ENCODE measurements at places on chromosomes 2 and 18.

- DNase-seq: no peak
These were observed 357.1 kb downstream of the SOCS6 start for GRCh38 chr18:70645971-70646370.

DNA sequence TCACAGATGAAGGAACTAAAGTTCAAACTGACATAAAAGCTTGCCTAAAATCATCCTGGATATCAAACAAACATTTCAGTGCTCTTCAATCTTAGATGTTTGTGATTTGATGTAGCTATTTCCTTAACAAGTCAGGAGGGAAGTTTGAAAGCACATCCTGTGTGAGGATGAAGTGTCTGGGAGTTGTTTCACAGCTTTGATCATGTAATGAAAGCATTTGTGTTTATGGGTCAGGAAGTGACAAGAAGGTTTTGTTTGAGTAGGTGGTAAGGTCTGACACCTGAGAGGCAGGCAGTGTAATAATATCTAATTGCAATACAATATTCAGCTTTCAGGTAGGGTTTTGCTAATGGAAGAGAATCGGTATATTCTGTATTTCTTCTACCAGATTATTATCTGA is 26.0 kb upstream of the CSRNP3 start:
- DNase-seq: no peak

DNA sequence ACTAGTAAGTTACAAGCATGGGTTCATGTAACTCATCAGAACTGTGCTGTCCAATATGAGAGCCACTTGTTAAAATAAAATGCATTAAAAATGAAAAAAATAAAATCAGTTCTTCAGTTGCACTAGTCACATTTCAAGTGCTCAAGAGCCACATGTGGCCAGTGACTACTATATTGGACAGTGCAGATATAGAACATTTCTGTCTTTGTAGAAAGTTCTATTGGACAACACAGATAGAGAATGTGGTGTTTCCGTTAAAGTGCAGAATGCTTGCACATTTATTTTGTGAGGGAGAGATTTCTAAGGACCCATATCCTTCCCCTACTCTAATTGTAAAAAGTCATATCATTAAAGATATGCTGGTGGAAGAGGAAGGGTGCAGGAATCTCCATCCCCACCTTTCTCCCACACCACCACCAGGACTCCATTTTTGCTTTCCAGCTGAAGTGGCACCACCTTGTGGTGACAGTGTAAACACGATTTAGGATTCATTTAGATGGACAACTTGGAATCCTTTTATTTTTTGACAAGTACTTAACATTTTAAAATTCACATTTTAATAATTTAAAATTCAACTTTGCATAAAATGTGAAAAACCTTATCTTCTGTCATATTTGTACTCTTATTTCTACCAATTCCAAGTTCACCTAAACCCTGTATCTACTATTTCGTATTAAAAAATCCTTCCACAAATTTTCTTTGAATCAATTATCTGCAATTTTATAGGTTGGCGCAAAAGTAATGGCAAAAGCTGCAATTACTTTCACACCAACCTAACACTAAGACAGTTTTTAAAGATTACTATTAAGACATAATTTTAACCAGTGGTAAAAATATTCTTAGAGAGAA is 9.4 kb upstream of the CD302 start:
- DNase-seq: no peak

GRCh38 chr18:58009166-58009565 is 34.9 kb upstream of the NEDD4L start:
- no peak for DNase-seq

DNA sequence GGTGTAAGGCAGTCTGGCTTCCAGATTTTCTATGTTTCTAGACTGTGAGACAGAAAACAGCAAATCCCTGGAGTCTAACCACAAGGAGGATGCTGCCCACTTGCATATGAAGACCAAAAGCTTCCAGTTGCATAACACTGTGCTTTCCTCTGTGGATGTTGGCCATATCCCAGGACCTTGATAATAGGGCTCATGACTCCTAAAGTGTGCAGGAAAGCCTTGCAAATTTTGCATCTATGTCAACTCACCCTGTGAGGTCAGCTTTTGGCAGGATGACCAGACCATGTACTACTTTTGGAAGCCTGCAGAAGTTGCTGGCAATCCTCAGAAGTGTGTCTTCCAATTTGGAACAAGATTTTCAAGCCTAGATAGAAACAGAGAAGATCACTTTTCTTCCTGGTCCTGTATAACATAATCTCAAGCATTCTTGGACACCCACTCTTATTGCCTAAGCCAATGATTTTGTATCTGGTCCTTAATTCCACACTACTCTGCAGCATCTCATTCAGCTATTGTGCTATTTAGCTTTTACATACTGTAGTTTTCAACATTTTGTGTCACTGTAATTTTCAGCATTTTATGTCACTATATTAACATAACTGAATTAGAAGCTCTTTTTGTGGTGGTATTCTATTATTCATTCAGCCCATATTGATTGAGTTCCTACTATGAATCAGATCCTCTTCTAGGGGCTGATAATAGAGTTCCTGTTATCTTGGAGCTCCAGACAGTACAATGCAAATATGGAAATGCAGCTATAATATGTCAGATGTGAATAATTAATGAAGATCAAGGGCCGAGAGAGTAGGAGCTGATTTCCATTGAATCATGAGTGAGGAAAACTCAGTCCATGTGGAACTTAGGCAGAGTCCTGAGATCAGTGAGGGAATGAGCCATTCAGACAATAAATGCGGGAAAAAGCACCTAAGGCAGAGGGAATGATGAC is 85.3 kb upstream of the RAB27B start:
- peak; percentile 23 for DNase-seq

DNA sequence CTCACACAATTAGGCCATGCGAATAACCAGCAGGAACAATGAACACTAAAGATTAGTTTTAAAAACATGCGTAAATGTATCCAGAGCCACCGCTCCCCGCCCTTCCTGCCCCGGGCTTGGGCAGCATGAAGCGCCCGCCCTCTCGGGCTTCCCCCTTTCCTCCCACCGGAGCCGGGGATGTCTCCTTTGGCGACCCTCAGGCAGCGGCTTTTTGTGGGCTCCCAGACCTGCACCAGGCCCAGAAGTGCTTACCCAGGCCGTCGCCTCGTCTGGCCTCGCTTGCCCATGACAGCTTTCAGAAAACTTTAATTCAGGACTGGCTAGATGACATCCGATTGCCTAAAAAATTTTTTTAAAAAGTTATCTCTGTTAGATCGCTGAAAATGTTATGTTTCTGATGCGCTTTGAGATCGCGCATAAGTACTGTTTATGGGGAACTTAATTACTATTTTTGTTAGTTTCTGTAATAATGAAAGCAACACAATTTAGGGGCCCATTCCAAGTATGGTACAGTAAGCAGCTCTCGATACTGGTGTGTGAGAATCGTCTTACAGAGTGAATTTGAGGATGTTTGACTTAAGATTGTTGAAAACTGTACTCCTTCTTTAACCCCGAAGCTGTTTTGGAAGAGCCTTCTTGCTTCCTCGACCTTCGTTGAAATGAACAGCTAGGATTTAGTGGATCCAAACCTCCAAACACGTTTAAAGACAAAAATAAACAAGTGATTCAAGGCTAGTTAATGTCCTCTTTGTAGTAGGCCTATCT is 1.1 kb downstream of the MAP3K20 start:
- peak; percentile 23 for DNase-seq

DNA sequence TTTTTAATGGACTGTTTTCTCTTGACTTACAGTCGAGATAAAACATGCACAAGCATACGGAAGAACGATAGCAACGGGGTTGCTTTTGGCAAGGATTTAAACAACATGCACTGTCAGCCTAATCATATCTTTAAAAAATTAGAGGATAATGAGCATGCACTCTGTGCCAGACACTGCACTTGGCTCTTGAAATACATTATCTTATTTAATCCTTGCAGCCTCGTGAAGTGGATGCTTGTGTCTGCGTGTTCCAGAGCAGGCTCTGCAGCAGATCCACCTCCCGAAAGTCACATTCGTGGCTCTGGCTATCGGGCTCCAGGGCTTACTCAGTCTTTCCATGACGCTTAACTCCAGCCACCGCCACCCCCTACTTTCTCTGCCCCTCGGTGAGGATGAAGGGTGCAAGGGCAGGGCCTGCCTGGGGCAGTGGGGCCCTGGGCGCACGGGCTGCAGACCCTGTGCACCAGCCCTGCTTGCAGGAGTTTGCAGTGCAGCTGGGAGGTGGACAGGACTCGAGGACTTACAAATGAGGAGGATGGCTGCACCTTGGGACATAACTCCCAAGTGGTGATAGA is 61.7 kb downstream of the ACKR3 start:
- DNase-seq: no peak

DNA sequence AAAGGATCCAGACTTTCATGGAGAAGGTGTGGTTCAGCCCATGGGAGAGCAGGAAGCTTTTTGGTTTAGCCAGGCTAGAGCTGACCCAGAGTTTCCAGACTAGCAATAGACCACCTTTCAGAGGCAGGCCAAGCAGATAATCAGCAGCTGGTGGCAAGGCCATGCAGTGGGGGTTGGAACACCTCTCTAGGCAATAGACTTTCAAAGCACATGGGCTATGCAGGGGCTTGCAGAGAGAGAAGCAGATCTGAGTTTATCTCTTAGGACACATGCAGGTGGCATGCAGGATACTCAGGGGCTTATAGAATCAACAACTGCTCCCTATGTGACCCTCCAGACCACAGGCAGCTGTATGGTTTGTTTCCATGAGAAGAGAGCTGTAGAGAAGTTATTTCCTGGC is 9.4 kb downstream of the XIRP2 start:
- DNase-seq: no peak

- no peak for DNase-seq
These were observed 4.6 kb downstream of the CD8A start for GRCh38 chr2:86786001-86786536.

DNA sequence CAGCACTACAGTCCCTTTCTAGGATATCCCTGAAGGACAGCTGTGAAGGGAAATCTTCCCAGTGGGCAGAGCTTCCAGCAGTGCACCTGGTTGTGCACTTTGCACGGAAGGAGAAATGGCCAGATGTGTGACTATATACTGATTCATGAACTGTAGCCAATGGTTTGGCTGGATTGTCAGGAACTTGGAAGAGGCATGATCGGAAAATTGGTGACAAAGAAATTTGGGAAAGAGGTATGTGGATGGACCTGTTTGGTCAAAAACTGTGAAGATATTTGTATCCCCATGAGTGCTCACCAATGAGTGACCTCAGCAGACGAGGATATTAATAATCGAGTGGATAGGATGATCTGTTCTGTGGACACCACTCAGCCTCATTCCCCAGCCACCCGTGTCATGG is 582.2 kb downstream of the CPS1 start:
- DNase-seq: no peak

DNA sequence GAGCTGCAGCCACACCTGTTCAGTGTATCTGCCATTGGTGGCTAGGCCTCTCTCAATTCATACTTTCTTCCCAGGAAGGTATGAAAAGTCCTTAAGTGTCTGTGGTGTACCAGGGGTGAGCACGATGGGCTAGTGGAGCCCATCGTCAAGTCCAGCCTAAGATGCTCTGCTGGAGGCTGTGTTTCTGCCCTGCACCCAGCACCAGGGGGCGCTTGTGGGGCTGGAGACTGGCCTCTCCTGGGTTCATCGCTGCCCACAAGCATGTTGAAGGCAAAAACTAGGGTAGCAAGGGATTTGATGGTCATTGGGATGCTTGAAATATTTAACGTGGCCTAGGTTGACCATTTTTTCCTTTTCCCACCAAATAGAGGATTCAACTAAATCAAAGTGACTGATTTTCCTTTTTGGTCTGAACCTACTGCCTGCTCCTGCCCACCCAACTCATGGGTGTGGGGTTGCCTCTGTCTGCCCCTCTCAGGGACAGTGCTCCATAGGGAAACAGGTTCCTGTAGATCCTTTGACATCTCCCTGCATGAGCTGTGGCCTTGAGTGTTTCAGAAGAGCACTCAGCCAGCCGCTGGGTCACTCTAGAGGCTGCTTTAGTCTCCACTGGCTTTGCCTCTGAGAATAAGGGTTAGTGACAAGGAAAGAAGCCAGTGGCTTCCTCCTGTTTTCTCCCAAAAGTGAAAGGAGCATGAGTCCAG is 59.0 kb downstream of the TPGS2 start:
- DNase-seq: no peak

DNA sequence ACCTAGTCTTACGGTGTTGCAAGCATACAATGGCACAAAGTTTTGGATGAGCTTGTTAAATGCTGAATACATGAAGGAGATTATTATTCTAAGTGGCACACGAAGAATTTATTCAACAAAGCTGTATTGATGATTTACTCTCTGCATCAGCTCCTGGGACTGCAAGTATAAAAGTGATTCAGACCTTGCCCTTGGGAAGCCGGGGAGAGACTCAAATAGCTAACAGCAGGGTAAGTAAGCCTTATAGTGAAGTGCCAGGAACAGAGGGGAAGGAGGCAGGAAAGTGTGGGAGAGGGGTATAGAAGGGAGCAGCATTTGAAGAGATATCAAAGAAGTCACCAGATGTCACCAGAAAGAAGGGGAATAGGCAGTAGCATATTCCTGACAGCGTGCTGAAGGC is 115.4 kb downstream of the MCFD2 start:
- no peak for DNase-seq

- DNase-seq: no peak
These were observed 48.1 kb downstream of the KCNE4 start for GRCh38 chr2:223100061-223100511.

DNA sequence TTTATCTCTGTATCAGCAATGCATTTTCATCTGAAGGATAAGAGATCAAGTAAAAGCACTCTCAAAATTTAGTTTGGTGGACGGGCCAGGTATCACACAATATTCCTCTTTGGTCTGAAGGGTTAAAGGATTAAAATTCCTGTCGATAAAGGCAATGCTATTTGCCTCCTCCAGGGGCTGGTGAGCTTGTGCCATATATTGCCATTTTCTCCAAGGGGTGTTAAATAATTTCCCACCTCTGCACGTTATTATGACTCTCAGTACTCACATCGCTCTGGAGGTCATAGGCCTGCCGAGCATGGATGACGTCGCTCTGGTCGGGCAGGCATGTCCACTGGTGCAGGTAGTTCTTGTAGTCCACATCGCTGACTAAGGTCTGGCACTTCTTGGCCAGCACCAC is 94.2 kb downstream of the NEB start:
- DNase-seq: no peak

DNA sequence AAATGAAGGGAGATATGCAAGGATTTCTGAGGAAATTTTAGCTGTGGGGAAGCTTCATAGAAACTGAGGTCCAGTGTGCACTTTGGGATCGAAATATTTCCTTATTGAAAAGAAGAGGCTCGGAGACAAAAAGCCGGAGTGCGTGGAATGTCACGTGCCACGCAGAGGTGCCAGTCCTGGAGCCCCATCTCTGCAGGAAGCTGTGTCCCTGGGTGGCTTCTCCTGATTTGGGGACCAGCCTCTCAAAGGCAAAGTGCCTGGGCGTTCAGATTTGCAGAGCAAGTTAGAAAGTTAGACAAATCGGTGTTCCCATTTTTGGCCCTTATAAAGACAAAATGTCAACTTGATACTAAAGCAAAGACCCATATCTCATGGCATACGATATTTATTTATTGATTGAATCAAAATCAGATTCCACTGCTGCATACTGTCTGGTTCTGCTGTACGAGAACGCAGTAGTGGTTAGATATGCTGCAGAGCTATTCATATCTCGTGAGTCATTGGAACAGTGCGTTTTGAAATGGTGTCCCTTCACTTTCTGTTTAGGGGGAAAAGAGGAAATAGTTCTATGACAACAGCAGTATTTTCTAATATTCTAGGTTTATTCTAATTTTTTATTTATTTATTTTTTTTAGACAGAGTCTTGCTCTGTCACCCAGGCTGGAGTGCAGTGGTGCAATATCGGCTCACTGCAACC is 9.1 kb upstream of the ATG16L1 start:
- DNase-seq: no peak

GRCh38 chr2:145957929-145958328 is 1438.0 kb upstream of the ZEB2 start:
- DNase-seq: no peak

Data from GOT3 (cell line).